ENCODE measurements at places on chromosomes 7 and 10.

DNA sequence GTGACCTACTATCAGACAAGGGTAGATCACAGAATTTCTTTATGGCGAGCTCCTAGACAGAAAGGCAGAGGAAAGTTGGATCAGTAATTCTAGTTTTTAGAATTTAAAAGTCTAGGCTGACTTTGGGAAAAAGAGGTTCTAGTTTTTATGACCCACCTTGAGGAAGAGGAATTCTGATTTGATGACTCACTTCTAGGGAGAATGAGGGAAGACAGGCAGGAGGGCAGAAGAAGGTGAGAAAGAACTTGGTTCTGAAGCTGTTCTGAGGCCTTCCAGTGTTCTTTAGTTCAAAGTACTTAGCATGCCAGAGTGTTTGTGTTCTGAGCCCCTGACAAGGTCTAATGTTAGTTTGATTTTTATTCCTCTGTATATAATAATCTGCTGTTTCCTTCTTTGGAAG lies 97.2 kb downstream of the PODXL start:
- no peak for DNase-seq

DNA sequence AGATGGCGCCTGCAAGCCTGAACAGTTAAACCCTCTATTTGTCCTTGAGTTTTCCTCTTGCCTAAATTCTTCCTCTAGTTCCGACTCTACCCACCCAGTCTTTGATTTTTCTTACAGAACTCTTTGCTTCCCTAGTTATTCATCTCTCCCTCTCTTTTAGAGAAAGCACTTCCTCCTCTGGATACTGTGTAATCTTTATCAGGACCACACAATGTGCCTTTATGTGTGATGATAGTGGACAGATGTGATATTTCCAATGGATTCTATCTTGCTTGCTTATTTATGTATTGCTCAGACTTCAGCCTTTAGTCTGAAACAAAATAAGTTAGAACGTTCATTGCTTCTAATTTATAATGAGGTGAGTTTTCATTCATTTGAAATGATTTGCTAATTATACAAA lies 79.5 kb upstream of the CAV2 start:
- no peak for DNase-seq

GRCh38 chr7:92244808-92245486 lies 767 bp downstream of the KRIT1 start:
- DNase-seq, result peak; percentile 51

DNA sequence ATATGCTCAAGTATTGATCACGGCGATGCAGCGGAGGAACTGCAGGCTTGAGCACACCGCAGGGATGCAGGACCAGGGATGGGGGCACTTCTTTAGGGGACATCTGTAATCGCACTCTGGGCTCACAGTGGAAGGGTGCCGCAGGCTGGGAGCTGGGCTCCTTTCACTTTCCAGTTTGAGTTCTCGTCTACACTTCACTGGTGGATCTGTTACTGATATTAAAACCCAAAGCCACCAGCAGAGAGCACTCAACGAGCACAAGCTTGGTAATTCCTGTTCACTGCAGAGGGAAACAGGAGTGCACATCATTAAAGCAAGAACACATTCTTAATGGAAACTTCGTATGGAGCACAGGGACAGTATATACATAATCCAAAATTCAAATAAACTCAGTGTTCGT lies 91.3 kb downstream of the PARD3 start:
- peak; percentile 6 for DNase-seq

DNA sequence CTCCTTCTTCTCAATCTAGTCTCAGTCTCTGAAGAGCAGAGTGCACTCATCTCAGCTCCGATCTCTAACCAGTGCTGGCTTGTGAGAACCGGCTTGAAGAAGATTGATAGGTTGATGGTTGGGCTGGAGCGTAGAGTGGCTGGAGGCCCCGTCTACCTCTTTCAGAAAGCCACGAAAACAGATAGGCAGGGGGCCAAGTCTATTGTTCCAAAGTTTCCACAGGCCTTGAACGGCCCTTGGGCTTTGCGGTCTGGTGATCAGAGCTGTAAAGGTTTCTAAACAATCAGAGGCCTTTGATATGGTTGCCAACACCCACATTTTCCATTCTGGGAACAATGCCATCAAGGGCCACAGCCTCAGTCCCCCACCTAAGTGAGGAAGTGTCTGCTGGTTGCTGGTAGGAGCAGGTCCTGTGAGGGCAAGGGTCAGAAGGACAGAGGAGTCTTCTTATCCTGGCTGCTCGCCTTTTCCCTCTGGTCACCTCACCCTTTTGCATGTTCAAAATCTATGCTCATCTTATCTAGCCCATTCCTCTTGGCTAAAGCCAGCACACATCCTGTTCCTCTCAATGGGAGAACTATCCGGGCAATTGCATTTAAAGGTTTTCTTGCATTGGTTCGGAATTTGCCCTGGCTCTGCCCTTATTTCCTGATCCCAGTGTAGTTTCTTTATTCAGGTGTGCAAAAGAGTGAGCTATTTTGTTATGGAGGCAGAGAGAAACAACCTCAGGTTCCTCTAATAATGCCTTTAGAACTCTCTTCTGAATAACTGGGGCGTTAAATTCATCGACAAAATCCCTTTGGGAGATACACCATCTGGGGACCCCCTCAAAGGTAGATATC lies 70.3 kb upstream of the KMT2E start:
- peak; percentile 96 for DNase-seq

DNA sequence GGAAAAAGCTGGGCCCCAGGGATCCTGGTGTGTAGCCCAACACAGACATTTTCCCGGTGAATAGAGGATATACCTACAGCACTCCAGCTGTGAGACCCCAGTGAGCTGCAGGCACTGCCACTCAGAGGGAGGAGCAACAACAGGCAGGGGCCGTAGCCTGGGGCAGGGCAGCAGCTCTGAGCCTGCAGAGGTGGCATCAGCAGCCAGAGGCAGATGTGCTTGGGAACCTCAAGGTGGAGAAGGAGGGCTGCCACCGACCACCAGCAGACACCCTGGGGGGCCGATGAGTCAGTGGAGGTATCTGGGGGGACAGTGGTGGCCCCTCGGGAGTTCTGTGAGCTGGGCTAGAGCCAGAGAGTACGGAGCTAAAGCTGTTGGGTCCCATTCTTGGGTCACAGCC lies 110.2 kb upstream of the GDF10 start:
- DNase-seq, result no peak

GRCh38 chr10:116669832-116670644 lies 49.3 kb downstream of the PNLIPRP2 start:
- DNase-seq, result no peak

- peak; percentile 14 for DNase-seq
These were observed 146.5 kb downstream of the TMEM178B start for GRCh38 chr7:141220263-141220880.

DNA sequence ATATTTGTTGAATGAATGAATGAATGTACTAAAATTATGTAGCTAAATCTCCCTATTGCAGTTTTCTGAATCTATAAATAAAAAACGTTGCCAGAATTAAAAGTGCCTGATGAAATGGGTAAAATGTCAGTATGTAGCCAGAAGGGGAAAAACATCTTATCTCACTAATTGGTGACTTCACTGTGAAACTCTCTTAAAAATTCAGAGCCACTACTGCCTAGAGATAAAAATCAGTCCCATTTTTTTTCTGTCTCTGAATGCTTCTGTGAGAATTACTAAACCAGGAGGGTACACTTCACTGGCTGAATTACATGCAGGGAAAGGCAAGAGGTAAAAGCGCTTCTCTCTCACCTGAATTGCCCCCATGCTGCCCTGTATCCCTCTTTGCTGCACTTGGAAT lies 69.6 kb upstream of the HPS1 start:
- no peak for DNase-seq

- DNase-seq, result peak; percentile 18
These were observed 24.4 kb upstream of the SMARCD3 start for GRCh38 chr7:151272877-151273276.

DNA sequence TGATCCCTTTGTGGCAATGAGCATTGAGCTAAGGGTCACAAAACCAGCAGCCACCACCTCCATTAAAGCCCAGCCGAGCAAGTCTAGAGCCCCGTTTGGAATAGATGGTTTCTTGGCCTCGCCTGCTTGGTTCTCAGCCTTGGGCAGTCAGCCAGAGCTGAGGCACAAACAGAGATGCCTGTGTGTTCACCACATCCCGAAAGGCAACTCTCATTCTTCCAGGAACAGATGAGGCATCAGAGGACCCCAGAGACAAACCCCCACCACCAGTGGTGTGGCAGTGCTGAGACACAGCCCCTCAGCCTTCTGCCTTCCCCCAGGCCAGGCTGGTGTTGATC lies 203.3 kb upstream of the ZMIZ1 start:
- DNase-seq, result no peak

Data from hematopoietic multipotent progenitor cell treated with erythropoietin and hydrocortisone succinate and interleukin-3 and kit ligand, for 8 days (in vitro differentiated cells).